ENCODE measurements at places on chromosomes 5 and 9. TPM values are rescaled to one million over a fixed set of nuclear protein-coding genes. Genes with fewer than 3 reads are reported as not detected.

The HSPA4 gene
- 136 TPM for total RNA-seq

The TMEM215 gene
- not detected for total RNA-seq

DNA sequence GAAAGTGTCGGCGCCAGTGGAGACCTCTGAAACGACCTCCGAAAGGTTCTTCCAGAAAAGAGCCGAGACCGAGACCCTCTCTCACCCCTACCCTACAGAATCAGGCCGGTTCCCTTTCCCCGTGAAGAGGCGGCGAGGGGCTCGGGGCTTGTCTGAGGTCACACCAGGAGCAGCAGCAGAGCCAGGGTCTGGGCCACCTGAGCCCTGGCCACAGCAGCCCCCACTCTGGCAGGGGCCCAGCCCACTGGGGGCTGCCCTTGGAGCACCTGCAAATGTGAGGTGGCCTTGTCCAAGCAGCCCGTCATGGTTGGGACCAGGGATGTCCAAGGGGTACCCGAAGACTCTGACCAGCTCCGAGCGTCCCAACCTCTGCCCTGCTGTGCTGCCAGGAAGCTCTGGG lies 9.2 kb downstream of the AGPAT2 start:
- DNase-seq, result no peak

DNA sequence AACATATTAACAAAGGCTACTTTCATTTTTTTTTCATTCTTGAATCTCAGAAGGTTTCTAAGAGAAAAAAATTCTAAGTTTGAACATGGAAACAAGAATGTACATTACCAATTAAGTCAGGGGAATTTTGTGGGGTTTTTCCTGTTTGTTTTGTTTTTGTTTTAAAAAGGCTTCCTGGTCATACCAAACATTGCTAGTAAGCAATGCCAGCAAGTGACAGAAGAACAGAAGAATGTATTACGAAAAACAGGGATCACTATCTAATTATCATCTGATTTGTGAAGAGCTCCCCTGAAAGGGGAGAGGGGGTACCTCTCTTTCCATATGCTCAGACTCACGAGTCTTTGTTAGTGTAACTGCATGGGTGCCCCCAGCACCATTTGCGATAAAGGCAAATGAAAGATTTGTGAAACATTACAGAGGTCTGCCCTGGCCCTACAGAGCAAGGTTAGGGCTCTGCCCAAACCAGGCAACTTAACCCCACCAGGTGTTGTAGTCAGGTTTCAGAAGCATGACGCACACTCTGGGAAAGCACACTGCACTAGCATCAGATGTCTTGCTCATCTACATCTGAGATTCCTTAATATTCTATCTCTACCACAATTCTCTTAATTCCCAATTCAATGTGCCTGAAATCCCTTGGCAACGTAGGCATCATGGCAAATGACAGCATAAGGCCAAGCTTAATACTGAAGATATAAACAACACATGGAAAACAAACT lies 268.2 kb downstream of the MLLT3 start:
- no peak for DNase-seq

Measured in natural killer cell treated with Interleukin-12 subunit alpha and Interleukin-12 subunit beta and Interleukin-15 and Interleukin-18, amount 100 ng/mL, for 72 hours (primary cell).